Fibroblast of pulmonary artery (primary cell): ENCODE measurements at places on chromosomes 4 and X.

DNA sequence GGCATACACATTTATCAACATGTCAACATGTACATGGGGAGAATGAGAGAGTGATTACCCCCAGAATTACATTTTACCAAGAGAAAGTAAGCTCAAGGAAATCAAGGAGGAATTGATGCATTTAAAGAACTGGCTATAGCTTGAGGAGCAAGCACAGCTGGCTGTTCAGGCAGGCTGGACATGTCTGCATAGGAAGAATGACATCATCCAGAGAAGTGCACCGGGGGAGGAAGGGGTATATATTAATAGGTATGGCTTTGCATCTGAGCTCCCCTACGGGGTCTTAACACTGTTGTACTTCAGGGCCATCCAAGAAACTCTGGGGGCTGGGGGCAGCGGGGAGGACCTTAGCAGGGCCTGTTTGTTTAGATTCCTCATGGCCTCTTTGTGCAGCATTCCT is 222.4 kb upstream of the VCX start:
- no peak for DNase-seq

- DNase-seq: peak; percentile 11
Observed at GRCh38 chrX:130171446-130172126, at the start of gene RAB33A. Gene RAB33A, plus strand, starts transcription at chrX:130171962. Its CDS starts 101 bp downstream, at chrX:130172063.

DNA sequence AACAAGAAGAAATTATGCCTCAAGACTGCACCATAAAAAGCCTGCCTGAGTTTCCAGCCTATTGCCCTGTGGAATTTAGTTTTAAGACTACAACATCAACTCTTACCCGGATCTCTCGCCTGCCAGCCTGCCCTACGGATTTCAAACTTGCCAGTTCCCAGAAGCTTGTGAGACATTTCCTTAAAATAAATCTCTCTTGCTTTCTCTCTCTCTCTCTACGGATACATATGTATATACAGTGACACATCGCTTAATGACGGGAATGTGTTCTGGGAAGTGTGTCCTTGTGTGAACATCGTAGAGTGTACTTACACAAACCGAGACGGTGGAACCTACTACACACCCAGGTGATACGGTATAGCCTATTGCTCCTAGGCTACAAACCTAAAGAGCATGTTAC is 79.5 kb downstream of the CLNK start:
- no peak for DNase-seq

GRCh38 chrX:103311399-103311780 is 600 bp upstream of the BEX2 start:
- DNase-seq: no peak

DNA sequence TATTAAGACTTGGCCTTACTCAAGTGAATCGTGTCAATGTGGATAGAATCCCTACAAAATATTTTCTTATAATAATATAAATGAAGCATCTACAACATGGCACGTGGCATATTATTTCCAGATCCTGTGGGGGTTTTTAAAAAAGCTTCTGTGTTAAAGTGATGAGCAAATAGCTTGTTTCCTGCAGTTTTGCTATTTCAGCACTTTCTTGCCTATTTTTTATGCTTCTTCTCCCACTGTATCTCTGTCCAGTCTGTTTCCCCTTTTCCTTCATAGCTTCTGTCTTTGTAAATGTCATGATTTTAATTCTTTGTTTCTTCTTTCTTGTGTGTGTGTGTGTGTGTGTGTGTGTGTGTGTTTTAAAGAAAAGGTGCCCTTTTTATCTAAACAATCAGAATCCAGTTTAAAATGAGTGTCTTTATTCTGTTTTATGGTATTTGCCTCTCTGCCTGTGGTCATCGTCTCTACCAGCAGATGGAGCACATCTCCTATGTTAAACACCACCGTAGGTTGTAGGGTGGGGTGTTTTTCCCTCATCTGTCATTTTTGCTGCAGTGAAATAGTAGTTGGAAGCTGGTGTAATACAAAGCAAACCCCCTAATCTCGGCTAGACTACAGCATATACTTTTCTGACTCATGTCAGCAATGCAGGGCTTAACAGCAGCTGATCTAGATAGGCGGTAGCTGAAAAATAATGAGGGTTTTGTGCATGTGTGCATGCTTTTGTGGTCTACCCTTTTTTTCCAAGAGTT is 33.1 kb downstream of the FTHL17 start:
- peak; percentile 58 for DNase-seq

- DNase-seq: no peak
Observed at GRCh38 chr4:36282503-36283030, 1.2 kb downstream of the DTHD1 start.

DNA sequence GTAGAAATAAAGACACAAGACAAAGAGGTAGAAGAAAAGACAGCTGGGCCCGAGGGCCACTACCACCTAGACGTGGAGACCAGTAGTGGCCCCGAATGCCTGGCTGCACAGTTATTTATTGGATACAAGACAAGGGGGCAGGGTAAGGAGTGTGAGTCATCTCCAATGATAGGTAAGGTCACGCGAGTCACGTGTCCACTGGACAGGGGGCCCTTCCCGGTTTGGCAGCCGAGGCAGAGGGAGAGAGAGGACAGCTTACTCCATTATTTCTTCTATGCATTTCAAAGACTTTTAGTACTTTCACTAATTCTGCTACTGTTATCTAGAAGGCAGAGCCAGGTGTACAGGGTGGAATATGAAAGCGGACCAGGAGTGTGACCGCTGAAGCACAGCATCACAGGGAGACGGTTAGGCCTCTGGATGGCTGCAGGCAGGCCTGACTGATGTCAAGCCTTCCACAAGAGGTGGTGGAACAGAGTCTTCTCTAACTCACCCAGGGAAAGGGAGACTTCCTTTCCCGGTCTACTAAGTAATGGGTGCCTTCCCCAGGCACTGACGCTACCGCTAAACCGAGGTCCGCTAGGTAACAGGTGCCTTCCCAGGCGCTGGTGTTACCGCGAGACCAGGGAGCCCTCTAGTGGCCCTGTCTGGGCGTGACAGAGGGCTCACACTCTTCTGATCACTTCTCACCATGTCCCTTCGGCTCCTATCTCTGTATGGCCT is 44.9 kb downstream of the ZBTB49 start:
- DNase-seq: peak; percentile 67

GRCh38 chr4:94442251-94442650 is 9.5 kb upstream of the PDLIM5 start:
- no peak for DNase-seq

GRCh38 chr4:100075486-100076270 is 114.6 kb downstream of the DDIT4L start:
- DNase-seq: no peak

DNA sequence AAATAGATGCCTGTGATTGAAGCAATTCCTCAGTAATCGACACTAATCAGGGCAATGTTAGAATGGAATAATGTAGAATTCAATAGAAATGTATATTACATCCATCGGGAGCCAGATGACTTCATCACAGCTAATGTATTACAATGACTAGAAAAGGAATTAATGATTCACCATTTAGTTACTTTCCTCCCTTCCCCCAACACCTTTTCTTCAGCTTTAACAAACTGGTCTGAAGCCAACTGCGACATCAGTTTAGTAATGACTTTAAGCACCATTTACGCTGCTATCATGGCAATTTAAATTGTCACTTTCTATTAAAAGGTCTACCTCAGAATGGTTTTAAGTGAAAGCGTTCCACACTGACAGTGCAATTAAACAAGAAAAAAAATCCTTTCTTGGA is 45.1 kb downstream of the SUPT20HL2 start:
- DNase-seq: no peak
